Sigmoid colon (tissue), 7 donors: ENCODE measurements at places on chromosomes 13 and 19. TPM values are rescaled to one million over a fixed set of nuclear protein-coding genes. Genes with fewer than 3 reads are reported as not detected.

ZNF492 gene
- polyA plus RNA-seq, result not detected

ZNF730 gene
- not detected for polyA plus RNA-seq

S1PR5 gene
- polyA plus RNA-seq, result not detected

DHDH gene
- polyA plus RNA-seq, result not detected

CGB8 gene
- polyA plus RNA-seq, result not detected

KLHL1 gene
- not detected for polyA plus RNA-seq

NECTIN2 gene
- 68.6 TPM for polyA plus RNA-seq

DNA sequence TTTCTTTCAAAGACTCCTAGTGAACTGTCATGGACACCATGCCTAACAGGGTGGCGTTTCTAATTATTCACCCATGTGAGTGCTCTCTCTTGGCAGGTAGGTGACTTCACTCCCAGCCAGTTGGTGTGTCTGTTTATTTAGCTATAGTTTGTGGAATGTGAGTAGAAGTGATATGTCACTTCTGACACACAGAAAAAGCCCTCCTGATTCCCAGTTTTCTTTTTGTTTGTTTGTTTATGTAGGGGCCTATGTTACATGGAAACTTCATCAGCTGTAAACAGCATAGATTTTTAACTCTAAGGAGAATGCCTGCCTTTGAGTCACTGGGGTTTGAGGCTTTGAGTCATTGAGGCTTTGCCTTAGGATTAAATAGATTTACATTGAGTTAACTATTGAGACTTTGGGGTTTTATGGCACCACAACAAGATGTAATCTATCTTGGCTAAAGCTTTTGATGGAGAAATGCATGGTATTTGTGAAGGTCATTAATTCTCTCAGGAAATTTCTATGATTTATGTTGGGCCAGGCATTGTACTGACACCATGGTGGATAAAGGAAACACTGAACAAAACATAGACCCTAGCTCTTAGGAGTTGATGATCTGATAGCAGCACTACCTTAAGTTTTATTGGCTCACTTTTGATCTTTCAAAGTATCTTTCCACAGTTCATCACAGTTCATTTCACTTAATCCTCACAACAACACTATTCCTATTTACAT is 45.3 kb downstream of the UFM1 start:
- no peak for DNase-seq

DNA sequence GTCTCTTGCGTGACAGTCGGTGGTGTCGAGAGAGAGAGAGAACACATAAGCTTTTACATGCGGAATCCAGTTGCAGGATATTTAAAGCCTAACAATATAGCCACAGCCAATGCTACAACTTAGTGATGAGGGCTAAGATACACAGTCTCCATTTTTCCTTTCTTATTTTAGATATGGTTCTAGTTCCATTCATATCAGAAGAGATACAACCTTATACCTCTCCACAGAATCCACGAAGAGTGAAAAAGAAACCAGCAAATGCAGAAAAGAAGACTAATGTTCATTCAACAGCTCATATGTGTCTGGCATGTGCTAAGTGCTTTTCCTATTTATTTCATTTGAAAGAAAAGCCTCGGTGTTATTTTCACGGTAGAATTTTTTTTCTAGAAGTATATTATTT is 249.0 kb upstream of the SLITRK1 start:
- no peak for DNase-seq

GRCh38 chr13:80828759-80829158 is 487.8 kb upstream of the SPRY2 start:
- DNase-seq, result no peak

DNA sequence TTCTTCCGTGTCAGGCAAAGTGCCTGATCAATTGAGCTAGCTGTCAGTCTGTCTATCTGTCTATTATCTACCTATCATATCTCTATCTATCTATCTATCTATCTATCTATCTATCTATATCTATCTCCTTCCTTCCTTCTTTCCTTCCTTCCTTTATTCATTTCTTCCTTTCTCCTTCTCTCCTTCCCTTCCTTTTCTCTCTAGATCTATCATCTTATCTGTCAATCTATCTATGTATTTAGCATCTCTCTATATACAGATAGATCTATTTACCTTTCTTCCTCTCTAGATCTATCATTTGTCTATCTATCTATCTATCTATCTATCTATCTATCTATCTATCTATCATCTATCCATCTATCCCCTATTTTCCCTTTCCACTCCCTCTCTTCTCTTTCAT is 5.9 kb upstream of the ZNF536 start:
- DNase-seq, result no peak

DNA sequence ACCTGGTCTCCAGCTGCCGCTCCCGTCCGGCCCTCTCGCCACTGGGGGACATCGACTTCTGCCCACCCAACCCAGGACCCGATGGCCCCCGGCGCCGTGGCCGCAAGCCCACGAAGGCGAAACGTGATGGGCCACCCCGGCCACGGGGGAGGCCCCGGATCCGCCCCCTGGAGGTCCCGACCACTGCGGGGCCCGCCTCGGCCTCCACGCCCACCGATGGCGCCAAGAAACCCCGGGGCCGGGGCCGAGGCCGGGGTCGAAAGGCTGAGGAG is 6.7 kb downstream of the PRR12 start:
- DNase-seq, result no peak

DNA sequence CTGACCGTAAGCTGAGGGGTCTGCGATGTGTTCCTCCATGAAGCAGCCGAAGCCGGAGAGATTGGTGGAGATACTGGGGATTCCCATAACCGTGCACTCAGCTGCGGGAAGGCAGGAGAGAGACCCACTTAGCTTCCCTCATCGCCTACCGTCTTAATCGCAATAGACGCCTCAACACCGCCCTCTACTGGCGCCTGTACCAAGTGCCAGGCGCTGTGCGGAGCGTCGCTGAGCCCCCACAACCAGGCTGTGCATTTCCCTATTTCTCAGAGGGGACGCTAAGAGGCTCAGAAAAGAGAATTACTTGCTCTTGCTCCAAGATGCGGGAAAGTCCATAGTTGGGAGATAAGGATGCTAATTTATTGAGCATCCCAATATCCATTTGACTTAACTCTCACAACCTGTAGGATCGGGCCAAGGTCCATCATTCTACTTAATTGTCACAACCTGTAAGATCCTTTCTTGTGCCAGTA is 5.8 kb downstream of the FTL start:
- peak; percentile 86 for DNase-seq
